Activated T-cell treated with anti-CD3 and anti-CD28 coated beads, Interleukin-2, amount 50 U/mL, for 24 hours (primary cell): ENCODE measurements at places on chromosomes 16 and 17.
A peak's percentile ranks its signal among the peaks of the same experiment; 100 is the strongest.

DNA sequence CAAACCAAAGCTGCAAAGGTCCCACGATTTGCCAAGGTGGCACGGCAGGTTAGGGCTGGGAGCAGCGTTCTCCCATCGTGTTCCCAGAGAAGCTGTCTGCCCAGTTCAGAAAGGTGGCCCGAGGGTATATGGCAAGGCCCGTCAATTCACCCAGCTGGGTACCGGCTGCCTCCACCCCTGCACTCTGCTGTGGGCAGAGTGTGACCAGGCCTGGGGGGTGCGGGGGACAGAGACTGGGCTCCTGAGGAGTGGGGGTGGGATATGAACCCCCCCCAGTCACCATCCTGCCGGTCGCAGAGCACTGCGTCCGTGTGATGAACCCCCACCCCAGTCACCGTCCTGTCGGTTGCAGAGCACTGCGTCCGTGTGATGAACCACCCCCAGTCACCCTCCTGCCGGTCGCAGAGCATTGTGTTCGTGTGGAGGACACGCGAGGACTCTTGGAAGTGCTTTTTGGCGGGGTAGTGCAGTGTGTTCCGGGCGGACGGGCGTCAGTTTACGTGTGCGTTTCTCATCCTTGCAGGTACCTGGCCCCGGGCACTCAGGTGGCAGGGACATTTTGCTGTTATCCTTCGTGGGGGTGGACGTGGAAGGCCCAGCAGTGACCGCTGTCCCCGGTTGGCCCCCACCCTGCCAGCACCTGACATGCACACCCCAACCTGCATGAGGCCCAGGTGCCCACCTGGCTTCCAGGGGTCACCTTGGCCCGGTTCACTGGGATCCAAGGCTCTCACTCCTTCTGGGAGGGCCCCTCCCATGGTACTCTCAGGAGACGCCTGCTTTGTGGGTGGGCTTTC lies 2.7 kb upstream of the FASN start:
- no peak for DNase-seq

DNA sequence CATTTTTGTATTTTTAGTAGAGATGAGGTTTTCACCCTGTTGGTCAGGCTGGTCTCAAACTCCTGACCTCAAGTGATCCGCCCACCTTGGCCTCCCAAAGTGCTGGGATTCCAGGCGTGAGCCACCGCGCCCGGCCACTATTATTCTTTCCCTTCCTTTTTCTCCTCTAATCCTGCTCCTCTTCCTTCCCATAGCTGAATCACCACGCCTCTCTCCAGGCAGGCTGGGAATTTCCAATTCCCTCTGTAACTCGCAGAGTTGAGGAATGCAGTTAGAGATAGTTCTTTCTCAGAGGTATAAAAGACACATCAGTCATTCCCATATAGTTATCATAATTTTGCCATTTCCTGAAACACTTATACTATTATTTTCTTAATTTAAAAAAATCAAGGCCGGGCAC lies 11.2 kb downstream of the METTL16 start:
- no peak for DNase-seq

DNA sequence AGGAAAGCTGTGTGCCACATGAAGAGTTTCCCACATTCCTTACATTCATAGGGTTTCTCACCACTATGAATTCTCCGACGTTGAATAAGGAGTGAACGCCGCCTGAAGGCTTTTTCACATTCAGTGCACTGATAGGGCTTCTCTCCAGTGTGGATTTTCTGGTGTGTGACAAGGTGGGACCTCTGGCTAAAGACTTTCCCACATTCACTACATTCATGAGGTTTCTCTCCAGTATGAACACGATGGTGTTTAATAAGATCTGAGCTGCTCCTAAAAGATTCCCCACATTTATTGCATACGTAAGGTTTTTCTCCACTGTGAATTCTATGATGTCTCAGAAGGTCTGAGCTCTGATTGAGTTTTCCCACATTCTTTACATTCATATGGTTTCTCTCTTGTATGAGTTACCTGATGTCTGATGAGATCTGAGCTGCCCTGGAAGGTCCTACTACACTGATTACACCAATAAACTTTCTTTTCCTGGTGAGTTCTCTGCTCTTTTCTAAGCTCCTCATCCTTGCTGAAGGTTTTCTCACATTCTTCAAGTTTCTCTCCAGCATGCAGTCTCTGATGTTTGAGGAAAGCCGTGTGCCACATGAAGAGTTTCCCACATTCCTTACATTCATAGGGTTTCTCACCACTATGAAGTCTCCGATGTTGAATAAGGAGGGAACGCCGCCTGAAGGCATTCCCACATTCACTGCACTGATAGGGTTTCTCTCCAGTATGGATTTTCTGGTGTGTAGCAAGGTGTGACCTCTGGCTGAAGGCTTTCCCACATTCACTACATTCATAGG lies 10.0 kb downstream of the ZNF594 start:
- DNase-seq, result no peak

DNA sequence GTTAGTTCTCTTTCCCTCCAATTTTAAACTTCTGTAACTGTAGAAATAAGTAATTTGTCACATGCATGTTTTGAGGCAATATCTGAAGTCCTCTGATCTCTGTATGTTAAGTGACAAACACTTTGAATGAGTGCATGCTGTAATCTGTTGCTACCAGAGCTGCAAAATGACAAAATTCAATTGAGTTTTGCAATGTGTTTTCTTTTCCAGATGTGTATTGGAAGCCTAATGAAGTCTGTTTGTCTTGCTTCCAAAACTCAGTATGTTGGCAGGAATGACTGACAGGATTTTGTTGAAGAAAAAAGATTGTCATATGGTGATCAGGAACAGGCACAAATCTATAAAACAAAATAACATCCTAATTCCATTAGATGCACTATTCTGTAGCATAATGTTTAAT lies 561.6 kb upstream of the CDH8 start:
- DNase-seq, result no peak

DNA sequence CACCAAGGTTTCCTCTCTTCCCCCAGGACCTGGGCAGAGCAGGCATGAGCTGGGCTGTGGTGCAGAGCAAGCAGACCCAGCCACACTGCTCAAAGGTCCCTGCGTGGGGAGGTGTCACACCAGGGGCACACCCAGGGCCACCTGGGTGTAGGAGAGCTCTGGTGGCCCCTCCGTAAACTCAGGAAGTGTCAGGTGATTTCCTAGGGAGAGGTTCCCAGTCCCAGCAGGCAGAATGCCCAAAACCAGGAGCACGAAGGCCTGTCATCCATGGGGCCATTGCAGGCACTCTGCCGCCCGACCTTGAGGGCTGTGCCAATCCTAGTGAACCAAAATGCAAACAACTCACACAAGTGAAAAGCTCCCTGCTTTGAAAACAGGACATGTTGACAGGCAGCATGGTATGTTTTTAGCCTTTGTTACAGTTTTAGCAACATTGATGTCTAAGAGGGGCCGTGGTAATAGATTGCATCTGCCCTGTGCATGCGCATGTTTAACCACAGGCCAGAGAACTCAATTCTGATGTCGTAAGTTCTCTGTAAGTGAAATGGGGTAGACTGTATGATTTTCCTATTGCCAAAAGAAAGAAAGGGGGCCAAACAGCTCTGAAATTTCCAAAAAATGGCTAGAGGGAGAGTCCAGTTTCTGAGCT lies 21.3 kb downstream of the CIBAR2 start:
- DNase-seq, result no peak

DNA sequence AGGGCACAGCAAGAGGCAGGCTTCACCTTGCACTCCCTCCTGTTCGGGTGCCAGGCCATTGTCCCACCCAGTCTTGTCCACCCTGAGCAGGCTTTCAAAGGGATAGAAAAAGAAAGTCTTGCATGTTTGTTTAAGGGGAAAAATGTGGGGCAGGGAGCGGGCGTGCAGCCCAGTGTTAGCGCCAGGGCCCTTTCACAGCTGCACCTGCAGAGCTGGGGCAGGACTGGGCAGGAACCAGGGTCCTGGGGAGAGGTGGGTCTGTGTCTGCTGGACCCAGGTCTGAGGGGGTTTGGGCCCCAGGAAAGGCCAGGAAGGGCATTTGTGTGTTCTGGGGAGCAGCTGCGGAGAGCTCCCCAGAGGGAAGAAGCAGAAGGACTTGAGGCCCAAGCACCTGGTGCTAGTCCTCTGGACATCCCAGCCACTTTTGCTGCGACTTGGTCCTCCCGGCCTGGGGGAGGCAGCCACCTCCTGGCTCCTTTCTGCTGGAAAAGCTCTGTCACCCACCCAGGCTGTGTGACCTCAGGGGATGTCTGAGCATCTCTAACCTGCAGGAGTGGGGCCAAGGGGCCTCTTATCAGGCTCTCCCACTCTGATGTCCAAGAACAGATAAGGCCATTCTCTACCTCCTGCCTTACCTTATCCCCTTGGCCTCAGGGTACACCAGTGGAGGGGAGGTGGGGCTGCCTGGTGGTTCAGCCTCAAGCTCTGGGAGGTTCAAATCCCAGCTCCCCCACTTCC lies 44.7 kb downstream of the PSME3IP1 start:
- peak; percentile 38 for DNase-seq

GRCh38 chr16:51971184-51971583 lies 575.8 kb downstream of the TOX3 start:
- no peak for DNase-seq

GRCh38 chr16:35516971-35517370 lies 2057.6 kb downstream of the TP53TG3F start:
- DNase-seq, result no peak

GRCh38 chr17:77332981-77333685 lies 192.4 kb downstream of the SEC14L1 start:
- peak; percentile 40 for DNase-seq

DNA sequence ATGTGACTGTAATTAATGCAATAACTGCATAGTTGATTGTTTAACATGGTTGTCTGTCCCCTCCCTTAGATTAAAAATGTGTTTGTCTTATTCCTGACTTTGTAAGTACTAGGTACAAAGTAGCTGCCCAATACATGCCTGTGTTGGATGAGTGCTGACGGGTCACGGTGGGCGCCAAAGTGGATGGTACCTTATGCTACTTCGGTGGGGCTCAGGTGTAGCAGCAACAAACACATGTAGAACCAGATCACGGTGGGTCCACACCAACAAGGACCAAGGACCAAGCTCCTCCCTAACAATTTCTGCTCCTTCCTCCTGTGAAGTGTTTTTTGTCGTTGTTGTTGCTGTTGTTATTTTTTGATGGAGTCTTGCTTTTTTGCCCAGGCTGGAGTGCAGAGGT lies 46.4 kb upstream of the ZFHX3 start:
- DNase-seq, result no peak

GRCh38 chr17:43427362-43428043 lies 28.7 kb downstream of the ARL4D start:
- no peak for DNase-seq

DNA sequence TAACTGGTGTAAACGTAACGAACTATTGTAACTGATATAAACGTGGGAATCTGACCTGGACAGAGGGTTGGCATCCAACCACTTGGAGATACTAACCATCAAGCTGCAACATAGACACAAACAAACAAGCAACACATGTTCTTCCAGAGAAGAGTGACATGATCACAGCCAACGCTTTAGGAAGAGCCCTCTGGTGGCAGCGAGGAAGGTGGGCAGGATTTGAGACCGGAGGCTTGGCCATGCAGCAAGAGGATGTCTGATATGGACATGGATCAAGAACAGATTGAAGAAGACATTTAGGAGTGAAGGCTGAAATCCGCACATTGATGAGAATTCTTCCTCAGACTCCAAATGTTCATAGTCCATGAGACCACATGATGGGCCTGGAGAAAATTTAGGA lies 40.3 kb upstream of the TNRC6A start:
- no peak for DNase-seq

DNA sequence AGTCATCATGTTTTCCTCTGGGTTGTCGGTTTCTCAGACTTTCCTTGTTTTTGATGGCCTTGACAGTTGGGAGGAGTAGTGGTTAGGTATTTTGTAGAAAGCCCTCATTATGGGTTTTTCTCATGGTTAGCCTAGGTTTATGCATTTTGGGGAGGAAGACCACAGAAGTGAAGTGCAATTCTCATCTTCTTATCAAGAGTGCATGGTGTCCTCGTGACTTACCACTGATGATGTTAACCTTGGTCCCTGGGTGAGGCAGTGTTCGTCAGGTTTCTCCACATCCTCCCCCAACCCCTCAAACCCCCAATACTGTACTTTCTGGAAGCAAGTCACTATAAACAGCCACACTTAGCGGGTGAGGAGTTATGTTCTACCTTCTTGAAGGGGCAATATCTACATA lies 42.3 kb downstream of the BPTF start:
- no peak for DNase-seq

DNA sequence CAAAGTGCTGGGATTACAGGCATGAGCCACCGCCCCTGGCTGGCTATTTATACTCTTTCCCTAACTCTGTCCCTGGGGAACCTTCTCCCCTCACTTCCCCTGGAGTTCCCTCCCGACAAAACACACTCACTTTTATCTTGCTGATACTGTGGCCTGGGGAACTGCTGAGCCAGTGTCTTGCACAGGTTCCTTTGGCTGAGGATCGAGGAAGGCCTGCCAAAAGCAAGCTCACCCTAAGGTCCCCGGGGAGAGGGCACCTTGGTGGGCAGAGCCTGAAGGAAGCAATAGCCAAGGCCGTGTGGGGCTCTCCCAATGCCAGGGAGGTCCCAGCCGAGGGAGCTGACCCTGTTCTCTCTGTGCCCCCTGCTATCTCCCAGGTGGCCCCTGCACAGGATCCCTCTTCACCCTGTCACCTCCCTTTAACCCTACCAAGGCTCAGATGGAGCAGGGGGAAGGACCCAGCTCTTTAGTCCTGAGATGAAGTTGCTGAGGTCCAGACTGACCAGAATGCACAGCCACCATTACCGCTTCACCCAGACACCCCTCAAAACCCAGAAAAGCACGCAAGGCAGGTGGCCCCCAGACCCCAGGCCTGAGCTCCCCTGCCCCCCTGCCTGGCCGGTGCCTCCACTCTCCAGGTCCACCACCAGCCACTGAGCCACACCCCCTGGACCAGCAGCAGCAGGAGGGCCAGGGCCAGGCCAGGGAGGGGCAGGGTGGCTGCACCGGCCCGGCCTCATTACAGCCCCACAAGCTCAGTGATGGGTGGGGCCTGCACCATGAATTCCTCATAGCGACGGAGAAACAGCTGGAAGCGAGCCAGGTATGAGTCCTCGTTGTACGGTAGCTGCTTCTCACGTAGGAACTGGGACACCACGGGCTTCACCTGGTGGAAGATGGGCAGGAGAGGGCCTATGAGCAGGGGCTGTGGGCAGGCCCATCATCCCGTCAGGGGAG lies 5.1 kb upstream of the FDXR start:
- DNase-seq, result no peak

DNA sequence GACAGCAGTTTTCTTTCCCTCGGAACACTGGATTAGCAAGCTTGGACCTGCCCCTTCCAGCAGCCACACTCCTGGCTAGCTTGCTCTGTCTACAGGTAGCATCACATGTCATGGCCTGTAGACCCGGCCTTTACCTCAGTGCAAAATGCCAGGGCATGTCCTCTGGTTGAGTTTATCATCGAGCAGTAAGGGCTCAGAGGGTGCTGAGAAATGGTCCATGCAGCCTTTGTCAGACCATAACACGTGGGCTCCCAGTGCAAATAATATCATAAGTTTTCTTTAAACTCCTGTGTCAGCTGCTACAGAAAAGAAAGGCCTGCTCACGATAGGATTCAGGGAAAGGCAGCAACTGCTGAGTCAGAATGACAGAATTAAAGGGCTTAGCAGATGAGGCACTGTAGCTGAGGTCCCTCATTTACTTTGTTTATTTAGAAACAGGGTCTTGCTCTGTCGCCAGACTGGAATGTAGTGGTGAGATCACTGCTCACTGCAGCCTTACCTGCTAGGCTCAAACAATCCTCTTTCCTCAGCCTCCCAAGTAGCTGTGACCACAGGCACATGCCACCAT lies 8.0 kb upstream of the GNA13 start:
- DNase-seq, result no peak
